Mammary epithelial cell (primary cell): ENCODE measurements at places on chromosomes 12 and 14. TPM values are rescaled to one million over a fixed set of nuclear protein-coding genes. Genes with fewer than 3 reads are reported as not detected.

The ADSS1 gene
- 3.8 TPM for total RNA-seq

DNA sequence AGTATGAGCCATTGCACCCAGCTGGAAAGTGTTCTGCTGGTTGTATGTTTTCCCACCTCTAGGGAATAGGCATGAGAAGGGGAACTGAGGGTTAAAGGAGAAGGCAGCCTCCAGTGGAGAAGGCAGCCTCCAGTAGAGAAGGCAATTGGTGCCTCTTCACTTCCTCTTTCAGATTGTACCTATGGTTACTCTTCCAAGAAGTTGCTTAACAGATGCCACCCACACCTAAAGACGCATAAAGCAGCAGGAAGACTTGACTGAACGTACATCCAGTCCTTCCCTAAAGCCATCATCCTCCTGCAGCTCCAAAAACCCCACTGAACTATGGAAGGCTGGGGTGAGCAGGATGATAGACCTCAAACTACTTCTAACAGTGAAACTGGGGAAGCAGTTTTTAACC lies 13.1 kb downstream of the DPF3 start:
- no peak for DNase-seq

DNA sequence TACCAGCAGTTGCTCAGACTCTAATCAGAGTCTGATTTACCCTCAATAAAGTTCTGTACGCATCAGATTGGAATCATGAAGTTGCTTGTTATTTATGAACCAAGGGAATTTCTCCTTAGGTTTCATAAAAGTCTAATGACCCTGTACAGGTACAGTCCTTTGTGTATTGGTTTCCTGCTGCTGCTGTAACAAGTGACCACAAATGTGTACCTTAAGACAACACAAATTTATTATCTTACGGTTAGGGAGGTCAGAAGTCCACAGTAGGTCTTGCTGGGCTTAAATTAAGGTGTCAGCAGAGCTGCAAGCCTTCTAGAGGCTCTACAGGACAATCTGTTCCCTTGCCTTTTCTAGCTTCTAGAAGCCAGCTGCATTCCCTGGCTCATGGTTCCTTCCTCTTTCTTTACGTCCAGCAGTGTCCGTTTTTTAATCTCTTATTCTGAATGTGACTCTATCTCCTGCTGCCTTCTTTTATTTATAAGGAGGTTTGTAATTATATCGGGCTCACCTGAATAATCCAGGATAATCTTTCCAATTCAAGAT lies 6.7 kb upstream of the DERA start:
- no peak for DNase-seq

GRCh38 chr12:63480186-63480585 lies 188.1 kb downstream of the DPY19L2 start:
- no peak for DNase-seq
